ENCODE measurements at places on chromosomes 7 and 10.

GRCh38 chr7:136294977-136295376 lies 317.8 kb upstream of the MTPN start:
- no peak for DNase-seq

DNA sequence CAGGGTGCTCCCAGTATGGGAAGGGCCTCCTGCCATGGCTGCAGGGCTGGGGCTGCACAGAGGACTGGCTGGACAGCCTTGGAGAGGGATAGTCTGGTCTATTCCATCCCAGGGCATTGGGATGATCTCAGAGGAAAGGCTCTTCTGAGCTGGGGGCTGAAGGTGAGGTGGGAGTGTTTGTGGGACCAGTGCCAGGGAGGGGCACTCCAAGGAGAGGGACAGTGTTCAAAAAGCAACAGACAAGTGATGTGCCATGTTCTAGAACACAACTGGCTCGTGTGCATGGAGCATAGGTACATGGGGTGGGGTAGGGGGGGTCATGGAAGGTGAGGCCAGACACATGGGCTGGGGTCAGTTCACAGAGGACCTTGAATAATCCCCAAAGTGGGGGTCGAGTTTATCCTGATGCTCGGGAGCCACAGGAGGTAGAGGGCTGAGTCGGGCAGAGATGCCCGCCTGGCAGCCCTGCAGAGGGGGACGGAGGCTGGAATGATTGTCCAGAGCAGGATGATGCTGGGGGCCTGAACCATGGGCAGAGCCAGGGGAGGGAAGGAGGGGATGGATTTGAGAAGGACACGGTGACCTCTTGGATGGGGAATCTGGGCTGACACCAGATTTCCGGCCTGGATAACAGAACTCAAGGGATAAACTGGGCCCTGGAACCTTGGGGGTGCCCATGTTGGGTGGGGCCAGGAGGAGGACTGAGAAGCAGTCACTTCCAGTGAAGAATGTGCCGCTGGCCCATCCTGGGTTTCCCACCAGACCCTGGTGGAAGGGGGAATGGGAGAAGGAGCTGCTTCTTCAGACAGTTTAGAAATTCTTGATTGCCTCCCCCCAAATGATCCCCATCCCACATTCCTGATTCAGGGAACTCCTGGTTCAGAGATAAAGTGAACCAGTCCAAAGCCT lies 50.4 kb downstream of the NEURL1 start:
- no peak for DNase-seq

GRCh38 chr10:126478546-126478945 lies 90.3 kb upstream of the ADAM12 start:
- DNase-seq: no peak

- DNase-seq: peak; percentile 74
These were observed 41.8 kb upstream of the LRRC18 start for GRCh38 chr10:48981310-48981907.

- DNase-seq: no peak
These were observed 90.0 kb upstream of the IGFBP3 start for GRCh38 chr7:46011059-46011458.

- DNase-seq: no peak
These were observed 74.6 kb downstream of the WAPL start for GRCh38 chr10:86446987-86447386.

- no peak for DNase-seq
These were observed 43.9 kb upstream of the PODXL start for GRCh38 chr7:131600085-131600881.

- DNase-seq: no peak
These were observed 49.8 kb downstream of the RASGEF1A start for GRCh38 chr10:43216931-43217562.

- no peak for DNase-seq
These were observed 19.2 kb downstream of the PLA2G12B start for GRCh38 chr10:72935361-72935760.

DNA sequence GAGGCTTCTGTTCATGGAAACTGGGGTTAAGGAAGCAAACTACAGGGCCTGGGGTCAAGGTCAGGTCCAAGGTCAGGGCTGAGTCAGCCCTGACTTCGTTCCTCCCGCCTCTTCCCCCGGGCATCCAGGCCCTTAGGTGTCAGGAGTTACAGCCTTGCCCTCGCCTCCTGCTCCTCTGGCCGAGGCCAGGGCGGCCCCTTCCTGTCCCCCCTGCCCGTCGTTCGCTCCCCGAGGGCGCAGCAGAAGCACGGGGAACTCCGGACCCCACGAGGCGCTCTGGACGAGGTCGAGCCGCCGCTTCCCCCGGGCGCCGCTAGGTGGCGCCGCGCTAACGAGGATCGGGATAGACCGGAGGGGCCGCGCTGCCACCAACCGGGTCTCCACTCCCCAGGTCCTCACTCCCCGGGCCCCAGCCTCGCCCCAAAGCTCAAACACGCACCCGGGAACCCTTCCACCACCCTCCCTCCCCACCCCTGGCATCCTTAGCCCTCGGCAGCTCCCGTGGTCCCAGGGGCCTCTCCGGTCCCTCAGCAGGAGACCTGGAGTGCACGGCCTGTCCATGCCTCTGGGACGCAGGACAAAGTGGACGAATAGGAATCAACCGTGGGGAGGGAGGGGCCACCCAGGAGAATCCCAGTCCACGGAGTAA lies 59.2 kb upstream of the MYL10 start:
- DNase-seq: peak; percentile 86

- no peak for DNase-seq
These were observed 42.1 kb upstream of the MKRN1 start for GRCh38 chr7:140521421-140521820.

DNA sequence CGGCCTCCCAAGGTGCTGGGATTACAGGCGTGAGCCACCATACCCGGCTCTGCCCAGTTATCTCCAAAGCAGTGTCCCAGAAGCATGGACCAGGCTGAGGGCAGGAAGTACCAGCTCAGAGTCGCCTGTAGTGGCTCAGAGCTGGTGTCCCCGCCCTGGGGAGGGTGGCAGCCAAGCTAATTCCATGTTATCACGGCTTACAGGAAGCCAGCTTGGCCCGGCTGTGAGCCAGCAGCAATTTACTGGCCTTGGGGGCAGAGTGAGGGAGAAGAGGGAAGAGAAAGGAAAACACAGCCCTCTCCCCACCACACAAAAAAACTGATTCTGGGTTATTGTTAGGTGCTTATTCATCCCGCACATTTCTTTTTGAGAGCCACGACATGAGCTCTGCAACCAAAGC lies 88.1 kb downstream of the HIP1 start:
- no peak for DNase-seq

- DNase-seq: no peak
These were observed 193.1 kb upstream of the POM121L12 start for GRCh38 chr7:52842202-52842900.

GRCh38 chr7:112550468-112551060 lies 69.8 kb downstream of the LSMEM1 start:
- no peak for DNase-seq

GRCh38 chr7:33420311-33420940 lies 291.1 kb downstream of the BBS9 start:
- DNase-seq: no peak

DNA sequence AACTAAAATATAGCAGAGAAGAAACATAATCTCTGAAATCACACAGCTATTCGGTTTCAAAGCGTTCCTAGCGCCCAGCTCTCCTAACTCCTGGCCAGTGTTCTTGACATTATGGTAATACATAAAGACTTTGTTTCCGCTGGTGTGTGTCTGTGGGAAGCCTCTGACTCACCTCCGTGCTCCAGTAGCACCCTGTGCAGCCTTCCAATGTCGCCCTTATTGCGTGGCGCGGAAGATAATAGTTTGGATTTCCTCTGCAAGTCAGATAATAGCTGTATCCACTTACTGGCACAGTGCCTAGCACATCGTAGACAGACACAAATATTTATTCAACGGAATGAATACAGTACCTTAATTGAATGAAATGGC lies 570 bp downstream of the BMS1 start:
- no peak for DNase-seq

DNA sequence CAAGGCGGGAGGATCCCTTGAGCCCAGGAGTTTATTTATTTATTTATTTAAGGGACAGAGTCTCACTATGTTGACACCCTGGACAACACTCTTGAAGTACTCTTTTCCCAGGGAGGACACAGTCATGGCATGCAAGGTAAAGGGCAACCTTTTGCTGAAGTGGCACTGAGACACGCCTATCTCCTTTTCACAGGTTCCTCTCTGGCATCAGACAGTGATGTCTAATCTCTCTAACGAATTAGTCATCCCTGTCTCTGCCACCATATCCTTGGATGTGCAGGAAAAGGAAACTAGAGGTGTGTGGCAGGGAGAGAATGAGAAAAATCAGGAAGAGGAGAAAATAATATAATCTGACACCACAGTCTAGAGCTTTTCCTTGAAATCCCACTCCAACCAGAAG lies 19.5 kb downstream of the CPVL start:
- no peak for DNase-seq

- no peak for DNase-seq
These were observed 169.7 kb upstream of the TMEM229A start for GRCh38 chr7:124202546-124202945.

GRCh38 chr7:37916673-37917660 lies at the start of gene SFRP4:
TSS of gene SFRP4 (minus strand) at chr7:37916817. CDS start at chr7:37916537, 280 bp downstream.
- DNase-seq: peak; percentile 49
